ENCODE measurements at places on chromosomes 2 and 18.

GRCh38 chr2:237474931-237475703, 11.9 kb upstream of the MLPH start:
- peaks cover 6% of the 10 kb centered on the region for H3K27me3 ChIP-seq
- H3K4me1 ChIP-seq = peaks cover 6% of the 10 kb centered on the region
- peak overlapping the region; percentile 94 for H3K4me3 ChIP-seq
- H3K36me3 ChIP-seq = no peaks in the 10 kb centered on the region
- no peak overlapping the region for H3K27ac ChIP-seq
- no peak for DNase-seq

DNA sequence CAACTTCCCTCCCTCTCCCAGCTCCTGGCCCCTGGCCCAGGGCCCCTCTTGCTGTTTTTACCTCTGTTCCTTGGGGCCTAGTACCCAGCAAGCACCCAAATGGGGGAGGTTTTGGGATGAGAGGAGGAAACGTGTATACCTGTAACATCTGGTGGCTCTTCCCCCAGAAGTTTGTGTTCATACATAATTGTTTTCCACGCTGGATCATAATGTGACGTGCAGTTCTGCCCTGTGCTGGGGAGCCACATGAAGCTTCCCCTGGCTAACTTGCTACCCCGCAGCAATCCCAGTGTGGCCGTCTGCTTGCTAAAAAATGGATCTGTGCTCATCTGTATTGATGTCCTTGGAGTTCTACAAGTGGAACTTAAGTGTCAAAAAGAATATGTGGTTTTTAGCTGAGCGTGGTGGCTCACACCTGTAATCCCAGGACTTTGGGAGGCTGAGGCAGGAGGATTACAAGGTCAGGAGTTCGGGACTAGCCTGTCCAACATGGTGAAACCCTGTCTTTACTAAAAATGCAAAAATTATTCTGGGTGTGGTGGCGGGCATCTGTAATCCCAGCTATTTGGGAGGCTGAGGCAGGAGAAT, 36.5 kb downstream of the ANO7 start:
- no peak overlapping the region for H3K27ac ChIP-seq
- no peak overlapping the region for H3K4me3 ChIP-seq
- no peak for DNase-seq

DNA sequence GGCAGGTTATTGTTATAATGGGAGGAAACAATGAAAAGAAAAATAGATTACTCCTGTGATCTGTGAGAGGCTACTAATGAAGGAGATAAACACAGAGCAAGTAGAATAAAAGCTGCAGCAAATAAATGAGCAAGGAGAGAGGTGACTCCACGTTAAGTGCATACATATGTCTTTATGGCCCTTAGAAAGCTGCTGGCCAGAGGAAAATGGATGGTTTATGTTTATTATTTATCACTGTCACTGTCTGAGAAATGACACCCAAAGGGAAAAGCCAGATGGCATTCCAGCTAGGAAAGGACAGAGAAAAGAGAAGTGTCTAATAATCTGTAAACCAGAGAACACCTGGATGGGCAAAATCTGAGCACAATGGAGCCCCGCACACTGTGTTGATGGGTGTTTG, 122.9 kb upstream of the DDX18 start:
- H3K36me3 ChIP-seq = no peaks in the 10 kb centered on the region
- DNase-seq = no peak
- H3K27me3 ChIP-seq = no peaks in the 10 kb centered on the region
- H3K27ac ChIP-seq = no peak overlapping the region
- no peaks in the 10 kb centered on the region for H3K4me1 ChIP-seq

GRCh38 chr2:60408811-60409530, 144.5 kb downstream of the BCL11A start:
- no peaks in the 10 kb centered on the region for H3K27me3 ChIP-seq
- no peak overlapping the region for H3K4me3 ChIP-seq
- peaks cover 32% of the 10 kb centered on the region for H3K4me1 ChIP-seq
- DNase-seq = no peak

GRCh38 chr2:105329197-105329554, 359 bp downstream of the TGFBRAP1 start:
- no peak for DNase-seq
- no peaks in the 10 kb centered on the region for H3K27me3 ChIP-seq
- peaks cover 8% of the 10 kb centered on the region for H3K36me3 ChIP-seq
- H3K4me1 ChIP-seq = peaks cover 11% of the 10 kb centered on the region
- H3K4me3 ChIP-seq = peak overlapping the region; percentile 88

GRCh38 chr18:63259567-63260379, 59.8 kb downstream of the BCL2 start:
- H3K36me3 ChIP-seq = peaks cover 3% of the 10 kb centered on the region
- DNase-seq = no peak
- H3K4me3 ChIP-seq = no peak overlapping the region
- peak overlapping the region; percentile 29 for H3K27ac ChIP-seq
- no peaks in the 10 kb centered on the region for H3K27me3 ChIP-seq

DNA sequence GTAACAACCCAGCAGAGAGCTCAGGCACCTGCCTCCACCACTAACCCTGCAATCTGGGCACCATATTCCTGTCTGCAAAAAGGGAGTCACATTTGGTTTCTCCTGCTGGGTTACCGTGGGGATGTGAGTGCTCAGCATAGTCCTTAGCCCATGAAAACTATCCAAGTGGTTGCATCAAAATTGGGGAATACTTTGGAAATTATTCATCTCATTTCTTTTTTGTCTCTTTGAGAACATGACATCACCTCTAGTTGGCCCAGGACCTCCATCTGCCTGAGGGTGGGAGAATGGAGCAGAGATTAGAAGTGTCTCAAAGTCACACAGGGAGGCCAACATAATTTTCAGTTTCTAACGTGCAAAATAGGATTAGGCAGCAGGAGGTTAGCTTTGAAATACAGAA, 19.3 kb upstream of the SPP2 start:
- DNase-seq = no peak
- no peaks in the 10 kb centered on the region for H3K4me1 ChIP-seq
- H3K27ac ChIP-seq = no peak overlapping the region
- no peaks in the 10 kb centered on the region for H3K27me3 ChIP-seq
- no peak overlapping the region for H3K4me3 ChIP-seq
